ENCODE measurements at places on chromosomes 7 and 10.

DNA sequence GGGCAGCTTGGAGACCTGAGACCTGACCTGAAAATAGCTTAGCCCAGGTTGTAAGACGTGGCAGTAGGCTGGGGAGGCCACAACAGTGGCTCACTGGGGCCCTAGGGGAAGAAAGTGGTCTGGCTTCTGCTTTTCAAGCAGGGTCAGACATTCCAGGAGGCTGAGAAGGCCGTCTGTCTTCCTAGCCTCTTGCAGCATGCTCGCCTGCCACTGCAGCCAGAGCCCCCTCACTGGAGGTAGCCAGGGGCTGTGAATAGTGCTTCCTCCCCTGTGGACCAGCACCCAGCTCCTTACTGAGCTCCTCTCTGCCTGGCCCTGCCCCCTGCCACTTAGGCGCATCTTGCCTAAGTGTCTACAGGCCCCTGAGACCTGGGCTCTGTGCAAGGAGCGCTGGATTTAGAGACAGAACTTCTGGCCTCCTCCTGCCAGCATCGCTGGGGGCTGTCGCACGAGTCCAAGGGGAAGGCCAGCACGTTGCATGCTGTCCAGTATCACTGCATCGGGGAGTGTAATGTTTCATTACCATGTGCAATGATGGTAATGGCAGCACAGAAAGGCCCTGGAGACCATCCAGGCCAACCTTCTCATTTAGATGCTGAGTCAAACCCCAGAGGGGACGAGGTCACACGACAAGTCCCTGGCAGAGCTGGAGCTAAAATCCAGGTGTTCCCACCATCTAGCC, 12.7 kb downstream of the ZMIZ1 start:
- no peaks in the 10 kb centered on the region for H3K27me3 ChIP-seq
- H3K36me3 ChIP-seq, result no peaks in the 10 kb centered on the region
- H3K4me1 ChIP-seq, result peaks cover 85% of the 10 kb centered on the region
- H3K4me3 ChIP-seq, result no peak overlapping the region
- H3K27ac ChIP-seq, result peak overlapping the region; percentile 33

DNA sequence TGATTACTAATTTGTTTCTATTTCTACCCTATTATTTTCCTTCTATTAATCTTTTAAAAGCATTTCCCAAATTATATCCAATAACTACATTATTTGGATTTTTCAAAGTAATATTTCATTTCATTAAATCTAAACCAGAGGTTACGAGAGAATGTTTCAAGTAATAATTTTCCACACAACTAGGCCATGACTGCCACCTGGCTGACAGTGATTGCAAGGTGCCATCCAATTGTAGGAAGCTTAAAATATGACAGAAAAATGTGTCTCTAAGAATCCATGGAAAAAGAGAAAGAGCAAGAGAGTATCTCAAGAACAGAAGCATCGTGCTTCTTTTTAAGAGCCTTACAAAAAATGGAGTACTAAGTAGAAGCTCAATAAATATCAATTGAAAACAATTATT, 48.7 kb downstream of the TPK1 start:
- H3K27me3 ChIP-seq, result no peaks in the 10 kb centered on the region
- DNase-seq, result no peak
- H3K4me3 ChIP-seq, result no peak overlapping the region
- no peak overlapping the region for H3K27ac ChIP-seq

- H3K27ac ChIP-seq, result peak overlapping the region; percentile 36
- H3K36me3 ChIP-seq, result peaks cover 13% of the 10 kb centered on the region
- H3K27me3 ChIP-seq, result peaks cover 4% of the 10 kb centered on the region
- H3K4me3 ChIP-seq, result peak overlapping the region; percentile 91
- peaks cover 42% of the 10 kb centered on the region for H3K4me1 ChIP-seq
Observed at GRCh38 chr10:87505366-87506111, 846 bp downstream of the MINPP1 start.

DNA sequence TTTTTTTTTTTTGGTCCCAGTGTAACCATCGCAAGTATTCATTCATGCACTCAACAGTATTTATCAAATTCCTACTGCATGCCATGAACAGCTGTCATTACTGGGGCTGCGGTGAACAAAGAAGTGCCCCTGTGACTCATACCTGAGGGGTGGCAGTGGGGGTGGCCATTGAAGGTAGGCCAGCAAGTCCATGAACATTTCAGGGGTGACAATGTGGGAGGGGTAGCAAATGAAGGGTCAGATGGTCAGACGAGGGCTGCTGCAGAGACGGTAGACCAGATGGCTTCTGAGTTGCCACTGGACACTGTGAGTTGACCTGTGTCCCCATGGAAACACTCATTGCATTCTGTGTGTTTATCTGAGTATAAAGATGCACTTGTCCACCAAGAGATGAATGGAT, 92.5 kb upstream of the PITRM1 start:
- H3K36me3 ChIP-seq, result peaks cover 9% of the 10 kb centered on the region
- no peak for DNase-seq
- H3K27ac ChIP-seq, result peak overlapping the region; percentile 54
- H3K27me3 ChIP-seq, result peaks cover 6% of the 10 kb centered on the region

- DNase-seq, result no peak
- no peaks in the 10 kb centered on the region for H3K36me3 ChIP-seq
- peaks cover 8% of the 10 kb centered on the region for H3K27me3 ChIP-seq
- peak overlapping the region; percentile 36 for H3K27ac ChIP-seq
- H3K4me3 ChIP-seq, result no peak overlapping the region
Observed at GRCh38 chr7:2613098-2613930, 18.5 kb upstream of the TTYH3 start.

GRCh38 chr7:128267595-128267924, 26.5 kb downstream of the LEP start:
- H3K4me3 ChIP-seq, result peak overlapping the region; percentile 73
- no peak overlapping the region for H3K27ac ChIP-seq
- DNase-seq, result no peak
- peaks cover 31% of the 10 kb centered on the region for H3K4me1 ChIP-seq
- H3K27me3 ChIP-seq, result no peaks in the 10 kb centered on the region

DNA sequence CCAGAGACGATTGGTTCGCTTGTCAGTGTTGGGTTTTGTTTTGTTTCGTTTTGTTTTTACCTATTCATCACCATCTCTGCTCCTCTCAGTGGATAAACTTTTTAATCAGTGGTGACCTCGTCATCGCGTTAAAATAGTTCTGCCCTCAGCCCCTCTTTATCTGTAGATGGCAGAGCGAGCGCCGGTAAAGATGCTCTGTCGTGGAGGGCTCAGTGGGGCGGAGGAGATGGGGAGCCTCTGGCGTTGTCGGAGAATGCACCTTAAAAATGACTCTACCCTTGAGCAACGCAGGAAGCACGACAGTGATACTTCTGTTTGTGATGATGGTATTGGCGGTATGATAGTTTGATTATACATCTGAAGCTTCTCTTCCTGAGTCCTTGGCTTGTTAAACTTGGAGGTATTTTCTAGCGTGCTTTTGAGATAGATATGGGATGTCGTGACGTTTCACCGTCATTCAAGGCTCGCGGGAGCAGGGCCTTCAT, 554 bp downstream of the CSGALNACT2 start:
- peak overlapping the region; percentile 84 for H3K4me3 ChIP-seq
- no peaks in the 10 kb centered on the region for H3K36me3 ChIP-seq
- peaks cover 33% of the 10 kb centered on the region for H3K4me1 ChIP-seq
- peak overlapping the region; percentile 43 for H3K27ac ChIP-seq
- peaks cover 5% of the 10 kb centered on the region for H3K27me3 ChIP-seq

DNA sequence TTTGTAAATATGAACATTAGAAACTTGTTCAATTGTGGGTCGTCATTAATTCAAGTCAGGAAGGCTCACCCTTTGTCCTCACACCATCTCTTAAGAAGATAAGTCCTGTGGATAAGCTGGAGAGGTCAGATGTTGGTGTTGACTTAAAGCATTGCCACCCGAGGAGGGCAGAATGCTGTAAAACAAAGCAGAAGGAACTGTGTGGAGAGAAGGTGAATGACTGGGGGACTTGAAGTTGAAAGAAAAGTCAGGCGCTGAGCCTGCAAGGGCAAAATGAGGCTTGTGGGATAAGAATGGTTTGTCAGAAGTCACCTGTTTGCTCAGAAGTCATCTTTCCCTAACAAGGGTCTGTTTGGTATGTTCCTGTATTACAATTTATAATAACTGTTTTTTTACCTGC, 9.1 kb downstream of the RPA3 start:
- H3K4me1 ChIP-seq, result peaks cover 28% of the 10 kb centered on the region
- peaks cover 2% of the 10 kb centered on the region for H3K27me3 ChIP-seq
- peak overlapping the region; percentile 10 for H3K27ac ChIP-seq
- DNase-seq, result no peak

- no peaks in the 10 kb centered on the region for H3K27me3 ChIP-seq
- no peaks in the 10 kb centered on the region for H3K4me1 ChIP-seq
- H3K4me3 ChIP-seq, result no peak overlapping the region
Observed at GRCh38 chr7:86793136-86793535, 149.4 kb downstream of the GRM3 start.

DNA sequence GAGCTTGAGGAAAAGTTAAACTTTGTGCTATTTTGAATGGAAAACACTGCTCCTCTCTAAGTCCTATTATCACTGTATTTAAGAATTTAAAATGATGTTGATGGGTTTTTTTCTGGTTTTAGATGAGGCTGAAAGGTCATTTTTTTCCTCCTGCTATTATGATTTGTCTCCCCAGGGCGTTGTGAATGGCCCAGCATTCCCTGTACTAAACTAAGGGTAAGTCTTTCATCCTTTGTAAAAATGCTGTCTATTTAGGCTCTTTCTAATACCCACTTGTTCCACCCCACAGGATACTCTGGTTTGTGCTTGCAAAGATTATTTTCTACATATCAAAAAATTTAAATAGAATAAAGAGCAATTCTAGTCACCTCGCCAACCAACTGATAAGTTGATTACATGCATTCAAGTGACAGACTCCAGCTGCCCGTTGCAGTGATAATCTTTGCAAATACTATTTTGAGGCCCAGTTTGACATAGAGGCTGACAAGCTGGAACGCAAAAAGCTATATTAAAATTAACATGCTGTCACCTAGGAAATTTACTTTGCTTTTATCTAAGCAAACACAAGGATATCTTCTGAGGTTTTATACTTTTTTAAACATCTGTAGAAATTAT, 222.3 kb upstream of the TMEM229A start:
- no peak for DNase-seq
- H3K27me3 ChIP-seq, result peaks cover 5% of the 10 kb centered on the region
- no peak overlapping the region for H3K4me3 ChIP-seq
- H3K4me1 ChIP-seq, result no peaks in the 10 kb centered on the region
- H3K36me3 ChIP-seq, result no peaks in the 10 kb centered on the region
